ENCODE measurements at places on chromosomes 2 and 18.
A peak's percentile ranks its signal among the peaks of the same experiment; 100 is the strongest.

- peak; percentile 48 for DNase-seq
Measured at GRCh38 chr2:30756051-30756719, 51.1 kb downstream of the CAPN13 start.

- no peak for DNase-seq
Measured at GRCh38 chr2:158501301-158501700, 44.5 kb downstream of the PKP4 start.

DNA sequence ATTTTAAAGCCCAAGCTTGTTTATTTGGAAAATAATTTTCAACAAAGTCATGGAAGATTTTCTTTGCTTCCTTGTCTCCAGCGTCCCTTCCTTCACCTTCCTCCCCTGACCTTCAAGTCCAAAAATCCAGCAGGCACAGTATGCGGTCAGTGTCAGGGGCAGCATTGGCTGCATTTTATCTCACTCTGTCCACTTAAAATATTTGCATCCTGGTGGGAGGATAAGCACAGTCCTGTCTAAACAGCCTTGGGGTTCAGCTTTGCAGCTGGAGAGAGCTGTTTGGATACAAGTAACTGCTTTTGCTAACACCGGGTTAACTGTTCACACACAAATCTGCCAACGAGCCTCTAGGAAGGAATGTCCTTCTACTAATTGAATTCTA lies 318.1 kb downstream of the PDE11A start:
- DNase-seq: no peak

GRCh38 chr2:58571181-58571852 lies 330.2 kb upstream of the FANCL start:
- DNase-seq: peak; percentile 87

GRCh38 chr18:23071285-23071684 lies 64.0 kb upstream of the CABLES1 start:
- no peak for DNase-seq

DNA sequence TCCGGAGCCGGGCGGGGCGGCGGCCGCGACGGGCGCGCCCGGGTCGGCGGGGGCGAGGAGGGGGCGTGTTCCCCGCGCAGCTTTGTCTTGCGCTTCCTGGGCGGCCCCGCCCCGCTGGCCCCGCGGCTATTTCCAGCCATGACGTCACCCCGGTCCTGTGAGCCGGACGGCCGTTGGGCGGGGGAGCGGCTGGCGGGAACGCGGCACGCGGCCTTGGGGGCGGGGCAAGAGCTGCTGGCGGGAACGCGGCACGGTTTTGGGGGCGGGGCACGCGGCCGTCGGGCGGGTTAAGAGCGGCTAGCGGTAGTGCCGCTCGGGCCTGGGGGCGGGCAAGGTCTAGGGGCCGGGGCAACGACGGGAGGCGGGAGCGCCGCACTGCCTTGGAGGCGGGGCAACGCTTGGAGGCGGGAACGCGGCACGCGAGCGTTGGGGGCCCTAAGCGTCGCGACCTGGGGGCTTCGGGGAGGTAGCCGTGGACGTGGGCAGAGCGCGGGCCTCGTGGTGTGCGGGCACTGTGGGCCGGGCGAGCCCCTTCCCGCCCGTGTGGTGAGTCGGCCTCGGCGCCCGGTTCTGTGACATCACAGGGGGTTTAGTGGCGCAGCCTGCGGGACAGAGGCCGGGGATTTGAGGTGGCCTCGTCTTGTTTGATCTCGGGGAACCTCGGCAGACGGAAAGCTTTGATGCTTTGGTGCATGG lies 704 bp downstream of the KLF11 start:
- DNase-seq: peak; percentile 95

GRCh38 chr2:231621051-231621879 lies 28.6 kb downstream of the TEX44 start:
- DNase-seq: peak; percentile 62

DNA sequence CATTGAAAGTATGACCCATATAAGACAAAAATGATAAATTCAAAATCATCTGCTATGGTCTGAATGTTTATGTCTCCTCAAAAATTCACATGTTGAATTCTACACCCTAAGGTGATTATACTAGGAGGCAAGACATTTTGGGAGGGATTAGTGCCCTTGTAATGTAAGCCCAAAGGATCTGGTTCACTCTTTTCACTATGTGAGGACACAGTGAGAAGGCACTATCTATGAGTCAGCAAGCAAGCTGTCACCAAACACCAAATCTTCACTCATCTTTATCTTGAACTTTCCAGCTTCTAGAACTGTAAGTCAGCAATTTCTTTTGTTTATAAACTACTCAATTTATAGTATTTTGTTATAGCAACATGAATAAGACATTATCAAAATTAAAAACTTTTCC lies 284.7 kb upstream of the ZC3H15 start:
- DNase-seq: peak; percentile 16

GRCh38 chr2:16035747-16036745 lies 95.7 kb downstream of the MYCN start:
- no peak for DNase-seq

DNA sequence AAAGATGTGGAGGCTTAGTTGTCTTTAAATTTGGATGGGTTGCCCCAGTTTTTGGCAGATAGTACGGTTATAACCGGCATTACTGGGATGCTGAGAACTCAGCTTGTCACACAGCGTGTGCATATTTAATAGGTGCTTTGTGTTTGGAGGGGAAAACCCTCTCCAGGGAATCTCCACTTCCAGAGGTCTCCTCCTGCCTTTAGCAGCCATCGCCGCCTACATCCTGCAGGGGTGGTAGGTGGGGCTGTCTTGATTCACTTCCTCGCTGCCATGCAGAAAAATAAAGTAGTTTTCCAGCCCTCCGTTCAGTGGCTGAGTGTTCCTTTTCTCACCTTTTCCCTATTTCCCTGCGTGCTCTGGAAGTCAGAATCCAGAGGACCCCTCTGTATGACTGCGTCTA lies 76.4 kb downstream of the ITGB1BP1 start:
- no peak for DNase-seq

GRCh38 chr18:6435731-6436130 lies 21.0 kb upstream of the L3MBTL4 start:
- DNase-seq: no peak

GRCh38 chr2:136767030-136767429 lies 1.7 kb downstream of the THSD7B start:
- no peak for DNase-seq

DNA sequence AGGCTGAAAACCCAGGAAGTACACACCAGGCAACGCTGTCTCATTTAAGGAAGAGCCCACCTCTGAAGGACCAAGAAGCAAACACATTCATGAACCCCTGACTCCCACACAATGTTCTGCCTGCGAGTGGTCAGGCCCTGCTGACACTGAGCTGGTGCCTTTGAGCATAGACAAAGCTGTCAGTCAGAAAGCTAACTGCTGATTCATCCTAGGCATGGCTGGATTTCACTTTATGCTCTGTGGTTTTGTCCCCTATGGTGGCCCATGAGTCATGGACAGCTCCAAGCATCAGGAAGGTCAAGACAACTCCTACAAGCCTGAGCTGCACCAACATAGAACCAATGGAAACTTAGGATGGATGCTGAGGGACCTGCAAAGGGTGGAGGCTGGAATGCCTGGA lies 78.9 kb downstream of the UXS1 start:
- DNase-seq: peak; percentile 51

DNA sequence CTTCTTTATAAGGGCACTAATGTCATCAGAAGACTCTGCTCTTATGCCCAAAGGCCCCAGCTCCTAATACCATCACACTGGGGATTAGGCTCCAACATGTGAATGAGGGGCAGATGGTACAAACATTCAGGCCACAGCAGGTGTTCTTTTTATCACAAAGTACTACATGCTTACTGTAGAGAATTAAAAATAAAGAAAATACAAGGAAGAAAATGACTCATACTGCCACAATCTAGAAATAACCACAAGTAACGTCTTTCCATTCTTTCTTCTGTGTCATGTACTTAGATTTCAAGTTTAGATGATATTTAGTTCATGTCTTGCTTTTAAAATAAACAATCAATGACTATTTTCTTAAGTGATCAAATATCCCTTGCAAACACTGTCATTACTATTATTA lies 100.3 kb upstream of the NEDD4L start:
- peak; percentile 30 for DNase-seq

DNA sequence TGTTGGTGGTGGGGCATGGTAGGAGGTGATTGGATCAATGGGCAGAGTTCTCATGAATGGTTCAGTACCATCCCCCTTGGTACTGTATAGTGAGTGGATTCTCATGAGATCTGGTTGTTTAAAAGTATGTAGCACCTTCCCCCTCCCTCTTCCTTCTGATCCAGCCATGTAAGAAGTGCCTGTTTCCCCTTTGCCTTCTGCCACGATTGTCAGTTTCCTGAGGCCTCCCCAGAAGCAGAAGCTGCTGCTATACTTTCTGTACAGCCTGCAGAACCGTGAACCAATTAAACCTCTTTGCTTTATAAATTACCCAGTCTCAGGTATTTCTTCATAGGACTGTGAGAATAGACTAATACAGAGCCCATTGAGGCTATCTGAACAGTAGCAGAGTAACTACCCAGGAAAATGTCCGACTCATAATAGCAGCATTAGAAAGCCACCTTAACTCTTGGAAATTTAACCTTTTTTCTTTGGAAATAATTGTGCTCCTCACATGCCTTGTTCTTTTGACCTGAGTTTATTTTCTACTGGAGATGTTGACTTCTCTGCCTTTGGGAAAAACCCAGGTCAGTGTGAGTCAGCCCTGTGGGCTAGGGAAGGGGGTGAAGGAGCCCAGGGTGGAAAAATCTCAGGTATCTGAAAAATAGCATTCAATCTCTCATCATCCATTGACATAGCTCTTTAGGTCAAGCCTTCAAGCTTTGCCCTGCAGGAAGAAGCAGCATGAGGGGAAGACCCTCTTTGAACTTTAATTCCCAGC lies 18.1 kb downstream of the CYP1B1 start:
- DNase-seq: peak; percentile 57

DNA sequence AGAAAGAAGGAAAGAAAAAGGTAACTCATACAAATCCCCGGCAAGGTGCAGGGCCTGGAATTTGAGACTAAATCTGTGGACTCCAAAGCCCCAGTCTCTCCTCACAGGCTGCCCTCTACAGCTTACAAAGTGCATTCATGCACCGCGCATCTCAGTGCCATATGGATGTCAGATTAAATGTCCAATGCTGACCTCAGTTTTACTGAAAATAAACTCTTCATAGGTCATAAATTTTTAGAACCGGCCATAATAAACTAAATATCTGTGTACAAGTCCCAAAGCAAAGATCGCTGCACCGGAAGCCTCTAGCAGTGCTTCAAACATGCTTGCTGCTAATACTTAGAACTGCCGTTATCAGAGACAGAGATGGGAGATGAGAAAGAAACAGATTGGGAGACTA lies 17.7 kb downstream of the ST6GAL2 start:
- DNase-seq: no peak

- DNase-seq: no peak
Measured at GRCh38 chr2:126494593-126494992, 161.4 kb upstream of the GYPC start.

DNA sequence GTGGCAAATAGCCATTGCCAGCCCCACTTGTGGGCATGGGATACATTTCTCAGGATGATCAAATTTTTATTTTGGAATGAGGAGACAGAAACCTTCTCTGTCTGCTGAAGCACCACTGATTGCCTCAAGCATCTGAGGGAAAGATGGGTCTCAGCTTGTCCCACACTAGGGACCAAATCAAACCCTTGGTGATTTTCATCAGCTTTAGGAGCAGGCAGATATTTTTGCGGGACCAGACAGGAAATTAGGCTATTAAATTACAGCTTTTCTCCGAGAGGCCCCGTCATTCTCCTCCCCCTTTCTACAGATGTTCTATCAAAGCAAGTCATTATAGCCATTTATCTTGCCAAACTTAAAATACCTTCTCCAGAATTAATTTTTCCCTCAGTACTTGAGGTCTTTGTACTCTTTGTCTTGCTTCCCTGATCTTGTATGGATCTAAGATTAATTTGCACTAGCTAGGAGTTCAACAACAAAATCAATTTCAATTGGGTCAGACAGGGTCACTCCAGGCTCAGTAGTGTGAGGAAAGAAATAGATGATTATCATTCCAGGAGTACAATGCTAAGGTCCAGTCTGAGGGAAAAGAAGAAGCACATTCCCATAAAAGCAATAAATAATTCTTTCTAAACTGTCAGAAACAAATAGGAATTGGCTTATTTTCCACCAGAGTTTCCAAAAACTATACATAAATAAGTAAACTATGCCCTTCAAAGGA lies 818.1 kb upstream of the SOX11 start:
- no peak for DNase-seq

- no peak for DNase-seq
Measured at GRCh38 chr2:44314362-44314761, 39.1 kb downstream of the SLC3A1 start.

- no peak for DNase-seq
Measured at GRCh38 chr2:152454960-152455359, 120.0 kb downstream of the FMNL2 start.

GRCh38 chr2:46706264-46706983 lies 209.2 kb downstream of the MCFD2 start:
- DNase-seq: no peak

Measured in epithelial cell of esophagus (primary cell).